GM19239 (cell line): ENCODE measurements at places on chromosomes 13 and 19.

DNA sequence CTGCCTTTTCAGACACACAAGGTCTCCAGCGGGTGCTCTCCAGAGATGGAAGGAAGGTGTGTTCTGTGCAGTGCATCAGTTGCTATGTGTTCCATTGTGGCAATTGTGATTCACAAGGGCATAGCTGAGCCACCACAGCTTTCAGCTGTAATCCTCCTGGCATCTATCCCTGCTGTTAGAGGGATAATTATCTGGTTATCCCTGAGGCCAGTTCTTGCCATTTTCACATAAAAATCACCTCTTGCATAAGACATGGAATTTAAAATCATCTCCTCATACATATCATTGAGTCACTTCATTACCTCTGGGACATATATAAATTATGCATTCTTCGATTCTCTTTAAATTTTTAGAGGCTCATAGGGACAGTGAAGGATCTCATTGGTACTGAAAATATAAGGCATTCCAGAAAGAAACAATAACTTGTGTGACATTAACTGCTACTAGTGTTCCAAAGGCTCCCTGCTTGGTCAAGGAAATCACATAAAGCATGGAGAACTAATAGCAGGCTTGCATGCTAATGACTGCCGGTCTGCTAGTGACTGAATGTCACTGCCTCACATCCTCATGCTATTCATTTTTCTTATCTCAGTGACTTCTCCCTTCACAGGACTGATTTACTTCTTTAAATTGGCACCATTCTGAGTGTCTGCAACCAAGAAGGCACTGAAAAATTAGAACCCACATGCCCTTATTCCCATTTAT lies 214.0 kb downstream of the ENOX1 start:
- DNase-seq: no peak

DNA sequence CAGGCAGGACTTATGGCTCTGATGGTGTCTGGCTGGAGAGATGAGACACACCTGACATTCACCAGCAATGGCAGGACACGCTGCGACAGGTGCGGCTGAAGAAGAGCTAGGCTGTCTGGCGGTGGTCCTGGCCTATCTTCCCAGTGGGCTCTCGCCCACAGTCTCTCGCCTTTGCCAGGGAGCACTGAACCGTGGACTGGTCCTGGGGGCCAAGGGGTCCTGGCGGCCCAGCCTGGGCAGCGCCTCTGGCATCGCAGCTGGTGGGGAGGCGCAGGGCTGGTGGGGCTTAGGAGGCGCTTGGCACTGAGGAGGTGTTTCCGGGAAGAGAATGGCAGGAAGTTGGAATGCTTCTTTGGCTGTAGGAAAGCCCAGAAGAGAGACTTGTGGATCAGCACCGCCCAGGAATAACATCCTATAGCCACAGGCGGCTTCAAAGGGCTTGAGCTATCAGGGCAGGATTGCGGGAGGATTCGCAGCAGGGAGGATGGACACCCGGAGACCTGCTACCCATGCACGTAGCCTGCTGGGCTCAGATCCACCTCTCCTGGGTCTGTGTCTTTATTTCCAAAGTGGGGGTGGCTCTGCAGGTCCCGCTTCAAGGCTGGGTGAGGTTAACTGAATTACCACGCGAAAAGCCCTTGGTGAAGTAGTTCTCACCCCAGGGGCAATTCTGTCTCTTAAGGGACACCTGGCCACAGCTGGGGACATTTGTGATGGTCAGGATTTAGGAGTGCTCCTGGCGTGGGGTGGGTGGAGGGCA lies 14.6 kb downstream of the KDM4B start:
- no peak for DNase-seq

DNA sequence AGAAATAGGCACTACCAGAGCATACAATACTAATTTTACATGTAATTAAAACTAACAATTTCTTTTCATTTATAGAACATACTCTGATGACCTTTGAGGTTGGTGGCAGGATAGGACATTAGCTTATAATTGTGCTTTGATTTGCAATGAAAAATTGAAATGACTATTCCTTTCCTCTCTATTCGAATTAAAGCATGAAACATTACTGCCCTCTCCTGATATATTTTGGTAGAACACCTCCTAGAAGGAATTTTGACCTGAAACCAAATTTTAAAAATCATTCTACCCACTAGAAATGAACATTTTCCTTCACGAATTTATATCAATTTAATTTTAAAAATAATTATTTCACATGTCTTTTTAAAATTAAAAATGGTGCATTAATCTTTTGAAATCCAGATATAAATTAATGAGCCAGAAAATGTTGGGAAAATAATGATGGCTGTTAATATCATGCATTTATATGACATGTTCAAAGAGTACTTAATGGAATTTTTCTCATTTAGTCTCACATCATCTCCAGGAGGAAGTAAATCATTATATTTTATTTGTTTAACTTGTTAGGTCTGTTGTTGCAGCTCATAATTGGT lies 556.3 kb upstream of the ARGLU1 start:
- DNase-seq: no peak

- no peak for DNase-seq
Measured at GRCh38 chr19:46080561-46080960, 39.8 kb upstream of the IGFL4 start.

- DNase-seq: no peak
Measured at GRCh38 chr19:10862561-10863106, 8.7 kb upstream of the CARM1 start.

DNA sequence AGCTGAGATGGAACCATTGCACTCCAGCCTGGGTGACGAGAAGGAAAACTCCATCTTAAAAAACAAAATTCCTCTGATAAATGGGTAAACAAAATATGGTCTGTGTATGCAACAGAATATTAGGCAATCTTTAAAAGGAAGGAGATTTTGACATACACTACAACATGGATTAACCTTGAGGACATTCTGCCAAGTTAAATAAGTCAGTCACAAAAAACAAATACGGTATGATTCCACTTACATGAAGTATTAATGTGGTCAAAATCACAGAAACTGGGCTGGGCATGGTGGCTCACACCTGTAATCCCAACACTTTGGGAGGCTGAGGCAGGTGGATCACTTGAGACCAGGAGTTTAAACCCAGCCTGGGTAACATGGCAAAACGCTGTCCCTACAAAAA lies 3.0 kb upstream of the ZNF444 start:
- DNase-seq: no peak

DNA sequence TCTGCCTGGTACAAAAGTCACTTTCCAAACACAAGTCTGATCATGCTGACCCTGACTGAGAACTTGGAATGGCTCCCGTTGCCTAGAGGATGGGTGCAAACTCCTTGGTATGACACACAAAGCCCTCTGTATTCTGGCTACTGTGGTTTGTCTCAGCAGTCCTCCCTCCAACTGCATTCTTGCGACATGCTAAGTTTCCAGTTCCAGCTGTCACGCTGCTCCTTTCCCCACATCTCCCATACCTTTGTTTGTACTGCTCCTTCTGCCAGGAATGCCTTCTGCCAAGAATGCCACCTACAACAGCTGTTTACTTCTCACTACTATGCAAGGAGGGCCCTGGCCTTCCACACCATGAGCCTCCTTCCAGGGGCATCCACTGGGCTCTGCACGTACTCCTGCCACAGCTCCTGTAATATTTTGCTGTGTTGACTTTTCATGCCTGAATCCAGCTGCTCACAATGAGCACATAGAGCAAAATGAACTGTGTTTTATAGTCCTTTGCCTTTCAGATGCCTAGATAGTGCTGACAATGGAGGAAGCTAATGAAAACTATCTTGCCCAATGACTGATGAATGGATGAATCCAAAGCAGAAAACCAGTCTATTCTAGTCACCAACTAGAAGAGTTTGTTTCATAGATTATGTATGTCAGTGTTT lies 543.7 kb downstream of the EFNB2 start:
- DNase-seq: no peak

GRCh38 chr19:8155318-8155717 lies 5.9 kb upstream of the FBN3 start:
- DNase-seq: no peak

DNA sequence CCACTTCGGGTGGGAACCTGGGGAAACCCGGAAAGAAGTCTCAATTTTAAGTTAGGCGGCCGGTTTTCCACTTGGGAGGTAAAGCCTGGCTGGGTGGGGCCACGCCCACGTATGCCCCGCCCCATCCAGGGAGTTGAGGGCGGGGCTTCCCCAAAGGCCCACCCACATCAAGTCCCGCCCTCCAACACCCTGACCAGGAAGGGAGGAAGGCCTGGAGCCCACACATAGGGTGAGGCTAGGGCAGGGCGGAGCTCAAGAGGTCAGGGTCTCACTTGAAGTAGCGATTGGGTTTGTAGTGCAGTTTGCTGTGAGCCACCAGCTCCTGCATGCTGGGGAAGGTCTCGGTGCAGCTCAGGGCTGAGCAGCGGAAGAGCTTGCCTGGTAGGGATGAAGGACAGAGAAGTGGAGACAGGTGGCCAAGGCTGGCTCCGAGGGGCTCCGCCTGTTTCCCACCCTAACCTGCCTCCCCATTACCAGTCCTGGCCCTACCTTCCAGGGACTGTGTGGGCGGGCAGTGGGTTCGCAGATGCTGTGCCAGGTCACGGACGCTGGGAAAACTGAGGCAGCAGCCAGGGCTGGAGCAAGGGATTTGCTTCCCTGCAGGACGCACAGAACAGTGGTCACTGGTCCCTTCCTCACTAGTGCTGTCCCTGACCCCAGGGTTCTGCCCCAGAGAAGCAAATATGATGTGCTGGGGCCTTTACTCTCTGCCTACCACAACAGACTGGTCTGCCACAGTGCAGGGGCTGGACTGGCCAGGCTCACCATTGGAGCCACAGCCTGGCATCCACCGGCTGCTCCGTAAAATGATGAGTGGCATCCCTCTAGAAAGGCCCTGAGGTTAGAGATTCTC lies 1.6 kb downstream of the ZNF414 start:
- no peak for DNase-seq

DNA sequence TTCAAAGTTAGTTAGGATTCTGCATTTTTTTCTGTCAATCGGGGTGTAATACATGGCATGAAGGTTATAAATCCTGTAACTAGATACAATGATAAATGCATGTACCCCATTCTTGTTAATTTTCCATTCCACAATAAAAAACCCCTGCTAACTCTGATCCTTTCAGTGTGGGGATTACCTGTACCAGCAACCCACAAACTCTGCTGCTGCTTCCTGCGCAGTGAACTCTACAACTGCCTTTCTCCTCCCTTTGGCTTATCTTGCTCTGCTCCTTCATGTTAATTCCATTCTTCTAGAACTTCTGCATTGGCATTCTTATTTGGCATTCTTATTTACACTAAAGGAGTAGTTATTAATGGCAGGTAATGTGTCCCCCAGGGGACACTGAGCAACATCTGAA lies 273.1 kb downstream of the KLF12 start:
- DNase-seq: no peak

DNA sequence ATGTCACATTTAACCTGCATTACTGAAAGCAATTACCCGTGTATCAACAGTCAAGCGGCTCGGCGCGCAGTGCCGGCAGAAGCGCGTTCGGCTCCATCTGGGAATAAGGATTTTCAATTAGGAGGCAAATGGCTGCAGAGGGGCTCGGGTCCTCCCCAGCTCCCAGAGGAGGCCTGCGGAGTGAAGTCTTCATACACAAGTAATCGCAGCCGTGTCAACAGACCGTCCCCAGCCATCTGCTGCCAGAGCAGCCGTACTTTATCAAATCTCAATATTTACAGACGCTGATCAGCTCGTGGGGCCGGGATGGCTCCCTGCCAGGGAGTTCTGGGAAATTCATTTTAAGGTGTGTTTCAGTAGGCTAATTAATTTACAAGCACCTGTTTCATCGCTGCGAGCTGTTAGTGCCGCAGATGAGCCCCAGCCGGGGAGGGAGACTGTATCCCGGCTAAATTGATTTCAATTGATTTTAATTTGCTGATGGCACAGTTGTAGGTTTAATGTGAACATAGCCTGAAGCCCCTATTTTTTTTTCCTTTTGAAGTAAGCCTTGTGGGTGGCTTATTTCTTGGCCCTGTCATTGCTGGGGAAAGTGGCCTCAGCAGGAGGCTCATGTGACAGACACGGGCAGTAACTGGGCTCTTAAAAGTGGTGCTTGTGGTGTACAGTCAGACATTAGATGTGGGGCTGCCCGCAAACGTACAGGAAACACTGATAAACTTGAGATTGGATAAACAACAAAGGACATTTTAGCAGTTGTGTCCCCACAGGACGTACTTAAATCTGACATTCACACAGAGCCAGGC lies 252.7 kb downstream of the TEX29 start:
- no peak for DNase-seq

DNA sequence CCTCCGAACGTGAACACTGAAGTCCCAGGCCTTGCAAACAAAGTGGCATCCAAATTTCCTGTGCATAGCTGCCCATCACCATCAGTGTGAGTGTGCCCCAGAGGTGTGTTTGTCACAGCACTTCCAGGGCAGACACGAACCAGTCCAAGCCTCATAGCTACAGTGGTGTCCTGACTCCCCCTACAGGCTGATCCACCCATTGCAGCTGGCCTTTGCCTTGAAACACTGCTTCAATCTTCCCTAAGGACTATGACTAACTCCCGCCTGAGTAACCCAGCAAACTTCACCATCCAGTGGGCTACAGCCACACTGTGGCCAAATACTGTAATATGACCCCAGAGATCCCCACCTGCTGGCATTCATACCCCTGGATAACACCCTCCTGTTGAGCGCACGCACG lies 3.9 kb downstream of the ZNF266 start:
- no peak for DNase-seq

DNA sequence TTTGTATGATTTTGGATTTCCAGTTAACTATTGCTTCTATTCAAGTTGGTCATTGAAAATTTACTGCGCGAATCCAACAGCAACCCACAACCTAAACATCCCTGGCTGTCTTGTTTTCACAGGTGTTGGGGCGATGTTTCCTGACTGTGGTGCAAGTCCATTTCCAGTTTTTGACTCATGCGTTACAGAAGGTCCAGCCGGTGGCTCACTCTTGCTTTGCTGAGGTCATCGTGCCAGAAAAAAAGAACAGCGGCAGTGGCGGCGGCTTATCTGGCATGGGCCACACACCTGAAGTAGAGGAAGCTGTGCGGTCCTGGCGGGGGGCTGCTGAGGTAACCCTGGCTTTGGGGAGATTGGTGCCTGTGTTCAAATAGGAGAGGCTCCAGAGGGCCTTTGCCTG lies 45.2 kb upstream of the GPI start:
- DNase-seq: no peak

DNA sequence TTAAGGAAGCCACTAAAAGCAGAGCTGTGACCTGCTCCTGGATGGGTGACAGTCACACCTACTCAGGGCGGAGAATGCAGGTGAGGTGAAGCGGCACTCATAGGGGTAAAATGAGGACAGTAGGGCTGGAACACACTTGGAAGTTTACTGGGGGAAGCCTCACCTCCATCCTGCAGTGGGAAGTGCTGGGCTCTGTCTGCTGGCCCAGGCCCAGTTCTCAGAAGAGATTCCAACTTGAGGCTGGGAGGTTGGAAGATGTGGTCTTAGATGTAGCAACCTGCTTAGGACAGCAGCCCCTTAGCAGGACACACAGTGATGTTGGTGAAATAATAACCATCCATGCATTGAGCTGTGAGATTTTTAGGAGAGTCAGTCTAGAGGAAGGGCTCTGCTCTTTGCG lies 4.6 kb downstream of the MEDAG start:
- no peak for DNase-seq

DNA sequence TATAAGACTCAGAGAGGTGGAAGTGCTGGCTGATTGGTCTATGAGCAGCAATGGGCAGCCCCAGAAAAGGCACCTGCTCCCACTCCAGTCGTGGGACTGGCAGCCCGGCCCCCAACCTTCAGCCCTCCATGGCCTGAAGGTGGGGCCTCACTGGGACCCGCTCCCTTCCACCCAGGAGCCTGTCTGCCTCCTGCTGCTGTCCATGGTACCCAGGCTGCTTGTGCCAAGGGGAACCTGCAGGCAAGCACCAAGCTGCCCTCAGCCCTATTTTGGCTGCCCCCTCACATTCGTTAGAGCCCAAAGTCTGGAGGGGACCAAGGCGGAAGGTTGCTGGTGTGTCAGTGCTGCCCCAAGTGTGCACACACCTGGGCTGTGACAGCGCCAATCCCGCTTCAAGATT lies 2304.9 kb downstream of the PCDH9 start:
- no peak for DNase-seq
